ENCODE measurements at places on chromosomes 5 and 9.

DNA sequence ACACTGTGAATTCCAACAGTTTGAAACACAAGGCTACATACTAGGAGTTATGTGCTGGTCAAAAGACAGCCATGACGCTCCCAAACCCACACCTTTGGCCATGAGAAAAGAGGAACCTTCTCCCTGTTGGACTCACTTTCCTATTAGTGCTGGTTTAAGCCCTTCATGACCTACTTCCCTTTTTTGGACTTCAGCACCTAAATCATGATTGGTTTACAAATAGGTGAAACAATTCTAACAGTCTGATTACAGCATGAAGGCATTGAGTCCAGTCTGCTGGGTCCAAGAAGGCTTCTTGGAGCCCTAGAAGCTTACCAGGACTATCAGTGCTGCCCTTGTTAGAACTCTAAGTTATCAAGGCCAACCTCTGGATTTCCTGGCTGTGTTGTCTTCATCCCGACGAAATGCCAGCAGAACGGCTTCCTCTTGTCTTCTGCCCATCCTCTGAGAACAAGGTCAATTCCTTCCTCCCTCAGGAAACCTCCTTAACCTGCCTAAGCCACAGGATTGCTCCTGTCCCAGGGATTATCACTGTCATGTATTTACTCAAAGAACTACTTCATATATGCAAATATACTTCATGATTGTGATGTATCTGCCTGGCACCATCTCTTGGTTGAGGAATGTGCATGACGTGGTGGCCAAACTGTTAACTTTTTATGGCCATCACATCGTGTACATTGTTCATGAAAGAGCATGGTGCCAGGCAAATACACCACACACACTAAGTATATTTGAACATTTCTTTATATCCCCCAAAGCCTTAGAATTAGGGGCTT lies 83.6 kb downstream of the ANKH start:
- no peak for DNase-seq

DNA sequence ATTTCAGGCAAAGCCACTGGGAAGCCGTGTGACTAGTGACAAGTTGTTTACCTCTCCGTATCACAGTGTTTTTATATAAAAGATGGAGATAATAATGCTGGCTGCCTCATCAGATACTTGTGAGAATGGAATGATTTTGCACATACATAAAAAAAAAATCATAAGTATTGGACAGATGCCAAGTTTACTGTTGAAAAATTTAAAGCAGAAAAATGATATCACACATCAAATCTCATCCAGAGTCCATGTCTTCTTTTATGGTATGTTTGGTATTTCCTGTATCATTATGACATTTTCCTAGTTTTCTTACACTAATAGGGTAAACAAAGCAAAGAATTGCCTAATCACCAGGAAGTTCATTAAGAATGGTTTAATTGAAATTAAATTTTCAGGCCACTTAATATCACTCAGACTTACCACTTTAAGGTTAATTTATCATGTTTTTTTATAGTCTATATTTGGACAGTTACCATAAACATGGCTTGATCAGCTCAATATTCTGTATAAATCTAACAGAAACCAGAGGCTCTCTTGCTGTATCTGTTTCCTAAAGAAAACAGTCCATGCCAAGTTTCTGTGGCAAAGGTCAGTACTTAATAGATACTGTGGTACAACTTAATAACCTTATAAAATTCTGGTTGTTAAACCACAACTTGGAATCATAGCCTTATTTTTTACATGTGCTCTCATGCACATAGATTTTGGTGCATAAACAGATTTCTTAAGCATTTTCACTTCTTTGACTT lies 656.5 kb upstream of the RIOK2 start:
- DNase-seq, result no peak

- DNase-seq, result no peak
These were observed at the start of gene ANXA1 for GRCh38 chr9:73151653-73152542. Gene ANXA1 (plus strand): TSS chr9:73151865. CDS start chr9:73158536, 6,671 bp downstream.

- no peak for DNase-seq
These were observed 39.0 kb upstream of the TARS1 start for GRCh38 chr5:33401482-33402390.

DNA sequence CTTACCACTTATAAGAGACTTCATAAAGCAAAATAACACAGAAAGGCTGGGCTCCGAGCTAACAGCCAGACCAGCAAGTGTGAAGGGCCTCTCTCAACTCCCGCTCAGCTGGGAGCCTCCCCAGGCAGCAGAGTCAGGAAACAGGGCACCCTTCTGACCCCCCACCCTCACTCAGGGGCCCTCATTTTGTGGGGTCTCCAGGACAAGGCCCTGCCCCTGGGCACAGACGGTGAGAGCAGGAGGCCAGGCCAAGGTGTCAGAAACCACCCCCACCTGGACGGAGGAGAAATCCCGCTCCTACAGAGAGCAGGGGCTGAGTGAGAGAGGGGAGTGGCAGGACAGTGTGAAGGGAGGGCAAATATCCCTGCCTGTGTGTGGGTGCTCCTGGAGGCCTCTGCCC lies 135.8 kb upstream of the FOXD4L5 start:
- no peak for DNase-seq

- DNase-seq, result no peak
These were observed 150.3 kb downstream of the FBXL7 start for GRCh38 chr5:15650266-15650665.

GRCh38 chr9:130694205-130694604 lies 625 bp downstream of the EXOSC2 start:
- no peak for DNase-seq

DNA sequence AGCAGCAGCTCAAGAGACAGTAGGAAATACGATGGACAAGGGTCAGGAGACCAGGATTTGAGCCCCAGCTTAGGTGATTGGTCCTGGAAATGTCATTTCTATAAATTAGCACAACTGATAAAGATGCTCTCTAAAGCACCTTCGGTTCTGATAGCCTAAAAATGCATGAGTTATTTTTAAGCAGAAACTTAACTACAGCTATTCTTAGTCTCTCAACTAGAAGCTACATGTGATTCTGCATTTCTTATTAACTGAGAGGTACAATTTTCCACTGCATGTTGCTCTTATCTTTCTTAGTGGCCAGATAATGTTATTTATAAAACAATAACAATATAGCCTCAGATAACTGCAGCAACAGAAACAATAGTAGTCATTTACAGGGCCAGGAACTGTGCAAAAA lies 136.4 kb downstream of the GRIA1 start:
- DNase-seq, result no peak

DNA sequence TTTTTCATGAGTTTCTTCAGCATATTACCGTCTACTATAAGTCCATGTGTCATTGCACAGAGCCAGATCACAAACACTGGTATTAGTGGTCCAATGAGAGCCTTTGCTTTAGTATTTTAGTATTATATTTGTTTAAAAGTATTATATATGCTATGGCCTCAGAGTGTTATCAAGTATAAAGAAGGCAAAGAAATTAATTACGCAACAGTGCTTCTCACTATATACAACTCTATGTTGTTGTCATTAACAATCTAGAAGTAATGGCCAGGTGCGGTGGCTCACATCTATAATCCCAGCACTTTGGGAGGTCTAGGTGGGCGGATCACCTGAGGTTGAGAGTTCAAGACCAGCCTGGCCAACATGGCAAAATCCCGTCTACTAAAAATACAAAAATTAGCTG lies 47.1 kb upstream of the RAPGEF6 start:
- DNase-seq, result no peak
